Bone marrow (tissue), 2 donors: ENCODE measurements at places on chromosomes 7 and 10.

DNA sequence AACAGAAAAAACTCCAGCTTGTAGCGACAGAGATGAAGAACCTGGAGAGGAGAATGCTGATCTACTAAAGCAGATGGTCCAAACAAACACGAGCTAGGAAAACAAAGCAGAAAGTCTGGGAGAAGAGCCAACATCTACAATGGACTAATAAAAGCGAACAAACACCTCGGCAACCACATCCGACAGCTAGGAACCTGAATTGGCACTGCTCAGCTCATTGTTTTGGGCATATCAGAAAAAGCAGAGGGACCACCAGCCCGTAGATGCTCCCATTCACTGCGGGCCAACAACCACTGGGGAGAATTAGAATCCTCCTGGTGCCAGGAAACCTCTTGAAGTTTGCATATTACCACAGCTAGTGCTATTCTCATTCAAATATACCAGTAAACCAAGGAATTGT is 204.7 kb downstream of the NXPH1 start:
- no peak for DNase-seq

DNA sequence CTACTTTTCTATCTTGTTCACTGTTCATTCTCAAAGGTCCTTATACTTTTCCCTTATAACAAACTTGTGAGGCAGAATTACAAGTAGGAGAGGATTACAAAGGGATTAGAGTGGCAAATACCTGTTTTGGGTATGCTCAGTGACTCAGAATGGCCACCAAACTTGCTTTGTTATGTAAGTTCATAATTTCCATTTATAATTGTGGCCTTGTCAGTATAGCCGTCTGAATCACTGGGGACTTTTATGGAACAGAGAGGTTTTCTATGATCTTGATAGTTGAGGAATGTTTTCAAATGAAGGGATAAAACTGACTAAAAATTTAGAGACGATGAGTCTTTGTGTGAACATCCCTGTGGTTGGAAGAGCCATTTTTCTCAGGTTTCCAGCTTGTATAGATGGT is 116.2 kb downstream of the SND1 start:
- DNase-seq, result no peak

GRCh38 chr10:130022511-130023299 is 58.6 kb upstream of the EBF3 start:
- DNase-seq, result no peak

DNA sequence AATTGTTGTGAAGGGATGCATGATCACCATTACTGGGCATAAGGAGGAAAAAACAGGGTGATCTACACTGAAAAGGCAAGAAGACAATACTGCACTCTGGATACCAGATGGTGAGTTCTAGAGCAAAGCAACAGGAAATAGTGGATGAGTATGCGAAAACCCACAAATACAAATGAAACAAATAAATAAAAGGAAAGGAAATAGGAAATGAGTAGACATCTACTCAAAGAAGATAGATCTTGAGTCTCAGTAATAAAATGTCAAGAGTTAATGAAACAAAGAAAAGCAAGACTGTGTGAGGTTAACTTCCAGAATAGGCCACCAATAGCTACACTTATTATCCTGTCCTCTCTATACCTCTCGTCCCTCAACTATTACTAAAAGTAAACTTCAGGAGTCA is 11.7 kb downstream of the ORC5 start:
- no peak for DNase-seq

DNA sequence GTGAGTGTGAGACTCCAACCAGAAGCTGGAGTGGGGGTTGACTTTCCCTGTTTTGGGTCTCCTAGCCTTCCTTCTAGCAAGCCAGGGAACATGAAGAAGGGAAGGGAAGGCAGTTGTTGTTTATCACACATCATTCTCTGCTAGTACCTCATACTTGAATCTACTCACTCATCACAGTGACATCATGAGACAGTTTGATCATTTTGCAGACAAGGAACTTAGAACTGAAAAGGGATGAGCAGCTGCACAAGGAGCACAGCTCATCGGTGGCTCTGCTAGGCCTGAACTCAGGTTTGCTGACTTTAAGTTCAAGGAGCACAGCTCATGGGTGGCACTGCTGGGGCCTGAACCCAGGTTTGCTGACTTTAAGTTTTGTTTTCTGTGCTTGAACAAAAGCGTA is 19.2 kb downstream of the PRXL2A start:
- DNase-seq, result no peak

GRCh38 chr7:192701-193480 is 520 bp downstream of the FAM20C start:
- DNase-seq, result no peak
